ENCODE measurements at places on chromosomes 5 and 9. TPM values are rescaled to one million over a fixed set of nuclear protein-coding genes. Genes with fewer than 3 reads are reported as not detected.

GRCh38 chr5:66001952-66002351 is 75.6 kb downstream of the ERBIN start:
- peaks cover 3% of the 10 kb centered on the region for H3K4me1 ChIP-seq
- no peak for DNase-seq
- H3K36me3 ChIP-seq = peaks cover 12% of the 10 kb centered on the region
- H3K27me3 ChIP-seq = no peaks in the 10 kb centered on the region

- no peaks in the 10 kb centered on the region for H3K36me3 ChIP-seq
- no peak for DNase-seq
- no peak overlapping the region for H3K27ac ChIP-seq
- H3K4me1 ChIP-seq = peaks cover 26% of the 10 kb centered on the region
- no peak overlapping the region for H3K4me3 ChIP-seq
Observed at GRCh38 chr5:157611571-157612476, 36.2 kb upstream of the ADAM19 start.

The KCNV2 gene
- not detected for total RNA-seq

The FBP1 gene
- total RNA-seq = not detected

- no peak for DNase-seq
- no peak overlapping the region for H3K4me3 ChIP-seq
- no peaks in the 10 kb centered on the region for H3K4me1 ChIP-seq
- H3K27me3 ChIP-seq = no peaks in the 10 kb centered on the region
- no peak overlapping the region for H3K27ac ChIP-seq
Observed at GRCh38 chr9:97904725-97905124, 17.6 kb downstream of the TRMO start.

The RORB gene
- not detected for total RNA-seq

The RANBP3L gene
- total RNA-seq = 1.2 TPM

The FCN1 gene
- total RNA-seq = not detected

- H3K4me1 ChIP-seq = no peaks in the 10 kb centered on the region
- no peak overlapping the region for H3K4me3 ChIP-seq
- no peaks in the 10 kb centered on the region for H3K36me3 ChIP-seq
- no peak overlapping the region for H3K27ac ChIP-seq
- peaks cover 32% of the 10 kb centered on the region for H3K27me3 ChIP-seq
Observed at GRCh38 chr5:135600152-135600570, 21.4 kb upstream of the CXCL14 start.

The RAB14 gene
- total RNA-seq = 64.3 TPM

The DEPDC1B gene
- 1.5 TPM for total RNA-seq

- H3K4me1 ChIP-seq = peaks cover 13% of the 10 kb centered on the region
- DNase-seq = no peak
- no peak overlapping the region for H3K4me3 ChIP-seq
- no peaks in the 10 kb centered on the region for H3K36me3 ChIP-seq
- H3K27me3 ChIP-seq = no peaks in the 10 kb centered on the region
Observed at GRCh38 chr5:58076483-58077257, 383.2 kb downstream of the PLK2 start.

- no peak overlapping the region for H3K4me3 ChIP-seq
- no peak overlapping the region for H3K27ac ChIP-seq
- peaks cover 10% of the 10 kb centered on the region for H3K27me3 ChIP-seq
- H3K36me3 ChIP-seq = no peaks in the 10 kb centered on the region
- peaks cover 14% of the 10 kb centered on the region for H3K4me1 ChIP-seq
Observed at GRCh38 chr9:20325008-20325407, 297.3 kb downstream of the MLLT3 start.

- H3K27me3 ChIP-seq = peaks cover 26% of the 10 kb centered on the region
- DNase-seq = no peak
Observed at GRCh38 chr9:98365781-98366180, 110.3 kb upstream of the TBC1D2 start.

GRCh38 chr5:123598028-123598689 is 86.2 kb downstream of the CSNK1G3 start:
- no peak for DNase-seq
- H3K27me3 ChIP-seq = no peaks in the 10 kb centered on the region
- H3K4me3 ChIP-seq = no peak overlapping the region
- H3K27ac ChIP-seq = no peak overlapping the region
- no peaks in the 10 kb centered on the region for H3K4me1 ChIP-seq

The IL4 gene
- total RNA-seq = not detected

DNA sequence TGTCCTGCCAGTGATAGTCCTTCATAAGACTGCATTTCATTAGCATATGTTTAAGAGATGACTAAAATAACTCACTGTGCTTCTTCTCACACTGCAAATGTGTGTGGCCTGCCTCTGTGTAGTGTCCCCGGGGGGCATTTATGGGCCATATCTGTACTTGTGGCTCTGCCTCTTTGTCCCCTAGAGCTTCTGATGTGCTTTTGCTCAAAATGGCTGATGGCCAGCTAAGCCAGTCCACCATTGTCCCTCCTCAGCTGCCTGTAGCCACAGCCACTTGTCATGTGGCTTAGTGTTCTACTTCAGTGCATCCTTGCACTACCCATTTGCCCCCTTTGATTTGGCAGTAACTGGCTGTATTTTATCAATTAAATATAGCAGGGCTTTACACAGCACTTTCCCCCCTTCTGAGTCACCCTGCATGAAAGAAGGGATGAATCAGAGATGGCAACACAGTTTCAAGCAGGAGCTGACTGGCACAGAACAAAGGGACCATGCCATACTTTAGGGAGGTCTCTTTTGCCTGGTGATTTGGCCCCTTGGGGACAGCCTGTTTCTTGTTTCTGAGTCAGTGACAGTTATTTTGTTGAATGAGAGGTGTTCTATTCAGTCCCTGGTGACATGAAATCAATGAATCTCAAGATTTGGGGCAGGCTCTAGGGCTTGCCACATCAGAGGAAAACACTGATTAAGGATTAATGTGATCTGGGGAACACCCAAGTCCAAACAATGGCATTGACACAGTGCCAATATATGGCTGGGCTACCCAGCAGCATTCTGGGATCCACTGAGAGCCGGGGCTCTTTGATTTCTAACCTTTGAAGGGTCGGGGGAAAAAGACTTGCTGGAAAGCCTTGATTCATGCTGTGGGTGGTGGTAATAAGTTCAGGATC is 245.5 kb downstream of the SMARCA2 start:
- no peak overlapping the region for H3K4me3 ChIP-seq
- H3K27ac ChIP-seq = no peak overlapping the region
- no peaks in the 10 kb centered on the region for H3K27me3 ChIP-seq
- H3K4me1 ChIP-seq = peaks cover 21% of the 10 kb centered on the region

The ZNF883 gene
- total RNA-seq = 4.5 TPM
